ENCODE measurements at places on chromosomes 7 and 10.

DNA sequence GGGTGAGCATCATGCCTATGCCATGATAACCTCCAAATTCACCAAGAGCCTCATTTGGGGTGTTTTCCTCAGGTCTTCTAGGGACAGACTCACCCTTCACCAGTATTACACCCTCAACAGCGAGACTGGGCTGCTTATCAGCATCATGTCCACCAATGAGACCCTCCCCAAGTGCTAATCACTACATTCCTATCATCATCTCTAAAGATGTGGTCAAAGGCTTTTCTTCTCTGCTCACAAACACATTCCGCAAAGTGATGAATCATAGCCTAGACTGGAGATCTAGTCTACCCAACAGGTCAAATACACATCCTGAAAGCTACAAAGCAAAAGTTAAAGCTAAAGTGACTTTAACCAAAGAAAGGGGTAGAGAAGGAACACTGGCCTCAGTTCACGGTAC is 75.3 kb upstream of the C7orf33 start:
- no peak for DNase-seq

DNA sequence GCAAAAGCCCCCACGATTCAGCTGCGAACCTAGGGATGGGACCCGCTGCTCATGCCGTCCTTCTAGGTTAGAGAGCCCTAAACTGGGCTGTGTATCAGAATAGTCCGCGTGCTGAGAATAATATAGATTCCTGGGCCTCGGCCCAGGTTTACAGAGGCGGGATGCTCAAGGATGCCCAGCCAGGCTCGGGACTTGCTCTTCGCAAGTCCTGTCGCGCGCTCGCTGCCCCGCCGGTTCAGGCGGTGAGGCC is 266 bp upstream of the STMP1 start:
- no peak for DNase-seq

DNA sequence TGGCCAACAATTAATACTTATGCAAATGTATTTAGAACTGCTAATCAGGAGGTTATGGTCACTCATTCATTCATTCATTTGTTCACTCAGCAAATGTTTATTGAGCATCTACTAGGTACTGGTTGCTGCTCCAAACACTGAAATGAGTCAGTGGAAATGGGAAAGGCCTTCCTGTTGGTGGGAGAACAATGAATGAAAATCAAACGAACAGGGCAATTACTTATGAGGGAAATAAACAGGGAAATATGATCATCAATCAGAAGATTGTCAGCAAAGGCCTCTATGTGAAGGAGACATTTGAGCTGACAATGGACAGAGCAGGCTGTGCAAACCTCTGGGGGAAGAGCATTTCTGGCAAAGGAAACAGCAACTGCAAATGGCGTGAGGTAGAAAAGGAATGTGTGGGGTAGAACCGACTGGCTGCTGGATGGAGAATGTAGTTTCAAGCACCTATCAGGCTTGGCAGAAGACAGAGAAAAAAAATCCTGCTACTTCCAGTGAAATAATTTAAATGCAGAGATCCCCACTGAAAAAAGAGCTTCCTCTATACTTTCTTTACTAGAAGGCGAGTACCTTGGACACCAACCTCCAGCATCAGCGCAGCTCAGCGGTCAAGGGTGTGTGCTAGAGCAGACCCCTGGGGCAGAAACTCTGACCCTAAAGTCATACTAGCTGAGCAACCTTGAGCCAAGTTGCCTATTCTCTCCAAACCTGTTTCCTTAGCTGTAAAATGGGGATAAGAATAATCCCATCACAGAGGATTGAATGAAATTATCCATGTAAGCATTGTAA is 108.8 kb upstream of the EEPD1 start:
- no peak for DNase-seq

GRCh38 chr7:85612514-85612913 is 425.7 kb upstream of the SEMA3D start:
- no peak for DNase-seq

DNA sequence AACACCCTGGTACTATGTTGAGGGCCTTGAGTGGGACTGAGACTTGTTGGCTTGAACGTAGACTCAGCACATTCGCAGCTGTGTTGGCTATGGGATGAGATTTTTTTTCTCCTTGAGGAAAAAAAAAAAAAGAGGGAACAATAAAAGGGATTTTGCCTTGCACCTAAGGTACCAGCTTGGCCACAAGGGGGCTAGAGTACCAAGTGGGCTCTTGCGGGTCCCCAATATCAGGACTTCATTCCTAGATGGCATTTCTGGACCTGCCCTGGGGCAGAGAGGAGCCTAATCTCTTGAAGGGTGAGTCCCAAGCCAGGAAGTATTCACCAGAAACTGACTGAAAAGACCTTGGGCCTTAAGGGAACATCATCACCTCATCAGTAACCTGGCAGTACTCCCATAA is 1083.6 kb upstream of the PHF14 start:
- DNase-seq: no peak

DNA sequence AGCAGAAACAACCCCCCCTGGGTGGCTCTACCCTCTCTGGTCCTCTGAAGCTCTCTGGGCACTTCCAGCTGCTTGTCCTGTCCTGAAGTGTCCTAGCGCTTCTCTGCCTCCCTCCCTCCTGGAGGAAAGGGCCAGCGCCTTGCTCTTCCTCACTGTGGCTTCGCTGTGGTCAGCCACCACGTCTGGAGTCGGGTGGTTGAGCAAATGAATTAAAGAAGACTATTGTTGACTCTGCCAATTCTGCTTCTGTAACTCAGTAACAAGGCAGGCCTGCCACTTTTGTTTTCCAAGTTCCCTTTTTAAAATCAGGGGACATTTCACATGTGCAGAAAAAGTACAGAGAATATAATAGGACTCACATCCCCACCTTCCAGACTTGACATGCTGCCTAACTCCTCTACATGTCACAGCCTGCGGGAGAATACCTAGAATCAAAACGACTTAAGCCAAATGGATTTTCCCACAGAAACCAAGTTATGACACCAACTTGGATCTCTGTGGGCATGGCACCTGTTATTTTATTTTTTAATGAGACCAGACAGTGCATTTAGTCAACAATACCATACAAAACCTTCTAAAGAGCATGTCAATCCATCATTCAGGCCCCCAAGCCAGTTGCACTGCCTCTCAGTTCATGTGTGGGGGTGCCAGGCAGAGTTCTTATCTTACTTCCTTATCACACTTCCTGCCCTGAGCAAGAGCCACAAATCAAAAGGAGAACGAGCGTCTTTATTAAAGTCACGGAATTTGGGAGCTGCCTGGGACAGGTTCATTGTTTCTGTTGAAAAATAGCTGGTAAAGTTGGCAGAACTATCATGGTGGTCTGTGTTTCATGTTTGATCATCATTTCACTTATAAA is 6.8 kb downstream of the FFAR4 start:
- DNase-seq: no peak

- no peak for DNase-seq
These were observed 11.8 kb downstream of the KMT2C start for GRCh38 chr7:152423991-152424347.

DNA sequence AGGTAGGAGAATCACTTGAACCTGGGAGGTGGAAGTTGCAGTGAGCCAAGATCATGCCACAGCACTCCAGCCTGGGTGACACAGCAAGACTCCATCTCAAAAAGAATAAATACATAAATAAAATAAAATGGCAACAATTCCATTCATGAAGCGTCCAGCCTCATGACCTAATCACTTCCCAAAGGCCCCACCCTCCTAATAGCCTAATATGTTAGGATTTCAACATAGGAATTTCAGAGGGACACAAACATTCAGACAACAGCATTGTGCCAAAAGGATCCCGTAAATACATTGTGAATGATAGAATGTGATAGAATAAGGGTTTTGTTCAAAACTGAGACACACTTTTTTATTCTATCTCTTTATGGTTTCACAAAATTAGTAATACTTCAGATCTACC is 90.3 kb downstream of the FAM107B start:
- no peak for DNase-seq

DNA sequence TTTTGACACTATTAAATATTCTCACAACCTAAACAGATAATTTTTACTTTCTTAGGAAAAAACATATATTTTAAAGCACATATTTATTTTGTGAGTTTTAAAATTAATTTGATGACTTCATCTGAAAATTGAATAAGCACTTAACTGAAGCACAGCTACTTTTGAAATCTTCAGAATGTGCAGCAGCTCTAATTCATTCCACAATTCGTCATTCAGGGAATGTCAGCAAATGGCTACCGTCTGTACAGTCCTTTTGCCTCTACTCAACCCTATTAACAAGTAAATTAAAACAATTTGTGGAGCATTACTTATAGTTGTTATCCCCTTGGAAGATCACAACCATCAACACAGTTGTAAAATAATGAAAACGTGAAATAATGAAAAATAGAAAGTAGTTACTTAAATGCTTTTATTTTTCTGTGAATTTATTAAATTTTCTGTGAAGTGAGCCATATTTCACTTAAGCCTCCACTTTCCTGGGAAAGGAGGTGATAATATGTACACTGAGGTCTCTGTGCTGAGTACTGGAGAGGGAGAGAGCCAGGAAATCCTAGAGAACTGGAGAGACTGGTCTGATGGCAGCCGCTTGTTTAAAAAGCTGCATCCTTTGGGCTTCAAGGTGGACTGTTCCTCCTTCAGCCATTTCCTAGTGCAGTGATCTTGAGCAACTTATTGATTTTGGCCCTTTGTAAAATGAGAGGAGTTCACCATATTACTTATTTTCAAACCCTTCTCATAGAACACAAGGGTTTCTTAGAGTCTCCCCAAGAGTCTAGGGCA is 70.6 kb downstream of the REEP3 start:
- no peak for DNase-seq

- DNase-seq: no peak
These were observed 173.5 kb downstream of the KMT2E start for GRCh38 chr7:105187302-105188169.

DNA sequence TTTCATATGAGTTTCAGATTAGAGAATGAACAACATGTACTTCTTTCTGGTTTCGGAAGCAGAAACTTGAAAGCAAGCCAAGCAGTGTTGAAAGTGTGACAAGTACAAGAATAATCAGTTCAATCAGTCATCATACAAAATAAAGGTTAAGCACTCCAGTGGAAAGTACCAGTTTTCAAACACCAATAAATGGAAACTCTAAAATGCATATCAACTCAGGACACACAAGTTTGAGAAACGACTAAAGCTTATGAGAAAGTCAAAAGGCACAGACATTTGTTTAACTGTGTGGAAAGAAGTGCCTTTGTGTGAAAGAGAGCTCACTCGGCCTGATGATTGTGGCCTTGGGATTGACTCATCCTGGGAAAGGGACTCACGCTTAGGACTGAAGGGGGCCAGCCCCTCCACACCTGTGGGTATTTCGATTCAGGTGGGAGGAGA is 60.6 kb upstream of the AKR1C1 start:
- no peak for DNase-seq

- no peak for DNase-seq
These were observed 126.5 kb upstream of the HABP2 start for GRCh38 chr10:113426181-113426877.

DNA sequence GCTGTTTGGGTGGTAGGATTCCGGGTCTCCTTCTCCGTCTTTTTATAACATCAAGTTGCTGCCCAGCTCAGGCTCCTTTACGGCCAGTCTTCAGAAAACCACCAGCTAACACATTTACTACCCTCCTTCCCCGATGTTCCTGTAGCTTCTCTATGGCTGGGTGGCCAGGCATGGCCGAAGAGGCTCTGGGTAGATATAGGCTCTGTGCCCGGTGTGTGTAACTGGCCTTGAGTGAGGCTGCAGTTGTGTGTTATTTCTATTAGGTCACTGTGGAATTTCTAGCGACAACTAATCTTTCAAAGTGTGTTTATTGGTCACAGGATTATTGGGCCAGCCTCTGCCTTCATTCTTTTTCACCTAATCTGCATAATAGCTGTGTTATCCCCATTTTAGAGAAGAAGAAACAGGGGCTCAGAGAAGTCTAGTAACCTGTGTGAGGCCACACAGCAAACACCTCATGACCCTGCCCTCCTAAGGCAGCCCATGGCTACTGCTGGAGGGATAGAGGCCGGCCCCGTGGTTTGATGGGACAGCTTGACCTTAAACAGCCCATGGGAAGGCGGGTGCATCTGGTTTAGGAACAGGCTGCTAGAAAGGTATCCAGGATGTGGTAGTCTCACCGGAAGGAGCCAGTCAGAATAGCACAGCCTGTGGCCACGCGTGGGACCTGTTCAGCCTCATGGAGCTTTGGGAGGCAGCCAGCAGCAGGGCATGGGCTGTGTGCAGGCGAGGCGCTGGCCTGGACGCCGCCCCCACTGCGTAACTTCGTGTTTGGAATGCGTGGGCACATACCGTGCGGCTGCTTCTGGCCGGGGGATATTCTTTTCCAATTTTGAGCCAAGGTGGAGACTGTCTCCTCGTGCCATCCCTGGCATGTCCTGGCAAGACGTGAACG is 29.7 kb downstream of the HTRA1 start:
- peak; percentile 12 for DNase-seq

GRCh38 chr7:40492946-40493345 is 358.1 kb downstream of the SUGCT start:
- DNase-seq: no peak

- no peak for DNase-seq
These were observed 285.6 kb upstream of the SORCS1 start for GRCh38 chr10:107450056-107450455.

GRCh38 chr7:126791306-126791705 is 461.4 kb downstream of the GRM8 start:
- DNase-seq: no peak

- DNase-seq: no peak
These were observed 103.0 kb upstream of the ANKRD1 start for GRCh38 chr10:91023700-91024398.

DNA sequence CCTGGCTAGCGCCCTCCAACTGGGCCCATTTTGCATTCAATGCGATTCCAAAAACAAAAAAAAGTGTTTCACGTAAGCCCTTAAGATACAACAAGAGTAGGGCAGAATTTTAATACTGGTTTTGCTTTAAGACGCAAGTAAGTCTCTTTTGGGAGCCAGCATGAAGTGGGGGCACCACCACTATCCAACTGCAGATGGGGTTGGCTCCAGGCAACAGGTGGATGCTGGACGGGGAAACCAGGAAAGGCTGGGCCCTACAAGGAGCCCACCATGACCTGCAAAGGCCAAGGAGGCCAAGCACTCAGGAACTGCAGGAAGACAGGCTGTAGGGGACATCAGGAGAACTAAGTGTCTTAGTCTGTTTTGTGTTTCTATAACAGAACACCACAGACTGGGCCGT is 86.5 kb upstream of the INSIG1 start:
- no peak for DNase-seq

GRCh38 chr10:30058570-30059132 is 735 bp downstream of the JCAD start:
- DNase-seq: no peak

DNA sequence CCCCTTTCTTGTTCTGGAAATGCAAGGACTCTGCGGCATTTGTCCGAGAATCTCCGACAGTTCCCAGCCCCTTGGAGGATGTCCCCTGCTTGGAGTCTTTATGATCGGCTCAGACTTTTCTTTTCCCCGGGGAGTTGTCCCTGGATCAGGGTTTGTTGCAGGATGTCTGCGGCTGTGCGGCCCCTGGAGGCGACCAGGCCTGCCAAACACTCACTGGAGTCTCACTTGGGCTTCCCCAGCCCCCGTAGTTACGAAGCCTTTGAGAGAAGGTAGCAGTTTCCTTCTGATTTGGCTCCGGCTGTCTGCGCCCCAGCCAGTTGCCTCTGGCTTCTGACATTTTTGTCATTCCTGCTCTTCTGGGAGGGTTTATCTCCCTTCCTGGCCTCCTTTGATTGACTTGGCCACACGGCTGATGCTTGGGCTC is 16.1 kb downstream of the COL26A1 start:
- DNase-seq: no peak

Measured in activated CD4-positive, alpha-beta T cell treated with anti-CD3 and anti-CD28 coated beads, Interleukin-2, amount 10 ng/mL, durations not matched to agents 7 days and 5 days (primary cell).